Activated CD4-positive, alpha-beta T cell treated with anti-CD3 and anti-CD28 coated beads for 48 hours (primary cell): ENCODE measurements at places on chromosomes 12 and 14.

GRCh38 chr14:50312734-50313054 is 570 bp downstream of the DMAC2L start:
- DNase-seq, result no peak

DNA sequence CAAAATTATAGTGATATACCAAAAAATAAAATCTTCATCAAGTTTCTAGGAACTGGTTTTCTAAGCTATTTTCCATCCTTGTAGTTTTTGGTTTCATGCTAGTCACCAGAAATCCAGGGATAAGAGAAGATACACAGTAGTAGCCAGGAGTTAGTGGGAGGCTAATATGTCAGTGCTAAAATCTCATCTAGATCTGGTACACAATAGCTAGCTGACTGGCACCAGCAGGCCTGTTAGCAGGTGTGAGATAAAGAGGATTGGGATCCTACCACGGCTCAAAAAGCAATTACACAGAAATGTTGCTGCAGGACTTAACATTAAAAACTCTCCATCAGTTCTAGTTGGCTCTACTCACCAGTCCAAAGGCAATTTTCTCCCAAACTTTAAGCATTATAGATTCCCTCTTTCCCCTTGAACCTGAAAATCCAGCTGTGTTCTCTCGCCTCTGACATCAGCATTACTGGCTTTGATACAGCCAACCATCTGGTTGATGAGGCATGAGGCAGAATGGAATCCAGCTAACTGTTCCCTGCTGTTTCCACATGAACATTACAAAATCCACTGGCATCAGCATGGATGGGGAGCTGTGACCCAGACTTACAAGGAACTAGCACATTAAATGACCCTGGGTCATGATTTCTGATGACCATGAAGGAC is 41.8 kb upstream of the CCDC196 start:
- DNase-seq, result no peak

DNA sequence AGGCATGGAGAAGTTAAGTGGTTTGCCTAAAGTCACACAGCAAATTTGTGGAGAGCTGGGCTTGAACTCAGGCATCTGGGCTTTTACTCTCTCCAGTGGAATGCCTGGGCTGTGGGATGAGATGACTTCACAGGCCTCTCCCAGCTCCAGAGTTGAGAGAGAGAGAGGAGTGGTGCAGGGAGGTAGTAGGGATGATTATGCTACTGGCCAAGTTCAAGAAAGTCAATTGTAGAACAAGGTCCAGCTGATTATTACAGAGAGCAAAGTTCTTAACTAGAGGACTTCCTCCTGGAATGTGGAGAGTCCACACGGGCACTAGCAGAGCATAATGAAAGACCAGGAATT is 769 bp upstream of the EMP1 start:
- DNase-seq, result no peak

- no peak for DNase-seq
Measured at GRCh38 chr12:25566202-25566949, 13.3 kb upstream of the LMNTD1 start.

DNA sequence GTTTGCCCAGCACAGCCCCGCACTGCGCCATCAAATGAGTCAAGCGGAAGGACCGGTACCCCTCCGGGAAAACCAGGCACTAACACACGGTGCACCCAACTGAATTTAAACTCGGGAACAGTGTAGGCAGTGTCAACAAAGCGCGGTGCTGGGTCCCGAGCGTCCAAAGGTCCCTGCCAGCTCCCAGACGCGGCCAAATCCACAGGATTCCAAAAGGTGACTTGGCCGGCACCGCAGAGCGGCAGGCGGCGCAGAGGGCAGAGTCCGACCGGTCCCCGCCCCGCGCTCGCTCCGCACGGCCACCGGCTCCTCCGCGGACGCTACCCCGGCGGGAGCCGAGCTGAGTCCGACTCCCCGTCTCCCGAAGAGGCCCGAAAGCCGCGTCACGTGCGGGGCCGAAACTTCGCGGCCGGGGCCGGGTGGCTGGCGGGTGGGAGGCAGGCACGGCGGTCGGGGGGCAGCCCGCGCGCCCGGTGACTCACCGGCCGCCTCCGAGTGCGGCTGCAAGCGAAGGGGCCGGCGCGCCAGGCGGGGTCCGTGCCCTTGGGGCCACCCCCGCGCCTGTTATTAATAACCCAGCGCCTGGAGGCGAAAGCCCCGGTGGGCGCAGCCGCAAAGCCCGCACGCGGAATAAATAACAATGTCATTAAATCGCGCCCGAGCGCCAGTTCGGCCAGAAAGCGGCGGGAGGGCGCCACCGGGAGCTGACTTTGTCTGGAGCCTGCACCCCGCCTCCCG is 863 bp downstream of the DENND5B start:
- peak; percentile 20 for DNase-seq

DNA sequence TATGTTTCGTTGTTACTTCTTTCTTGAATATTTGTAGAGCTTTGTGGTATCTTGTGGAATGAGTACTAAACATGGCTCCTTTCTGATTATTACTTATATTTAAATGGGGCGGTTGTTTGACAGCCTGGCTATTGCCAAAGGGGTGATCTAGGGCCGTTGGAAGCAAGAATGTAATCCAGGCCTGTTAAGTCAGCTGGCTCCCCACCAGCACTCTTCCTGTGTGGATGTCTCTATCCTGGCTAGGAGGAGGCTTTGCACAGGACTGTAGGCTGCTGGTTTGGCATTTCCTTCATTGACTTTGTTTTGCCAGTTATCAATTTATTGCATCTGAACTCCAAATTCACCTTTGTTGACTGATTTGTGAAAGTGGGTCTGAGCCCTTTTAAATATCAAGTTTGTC is 5.6 kb downstream of the FAM234B start:
- no peak for DNase-seq
